HEK293T (cell line): ENCODE measurements at places on chromosomes 3 and 15.

- DNase-seq: peak; percentile 4
These were observed 54.2 kb downstream of the MEIS2 start for GRCh38 chr15:37045859-37046740.

DNA sequence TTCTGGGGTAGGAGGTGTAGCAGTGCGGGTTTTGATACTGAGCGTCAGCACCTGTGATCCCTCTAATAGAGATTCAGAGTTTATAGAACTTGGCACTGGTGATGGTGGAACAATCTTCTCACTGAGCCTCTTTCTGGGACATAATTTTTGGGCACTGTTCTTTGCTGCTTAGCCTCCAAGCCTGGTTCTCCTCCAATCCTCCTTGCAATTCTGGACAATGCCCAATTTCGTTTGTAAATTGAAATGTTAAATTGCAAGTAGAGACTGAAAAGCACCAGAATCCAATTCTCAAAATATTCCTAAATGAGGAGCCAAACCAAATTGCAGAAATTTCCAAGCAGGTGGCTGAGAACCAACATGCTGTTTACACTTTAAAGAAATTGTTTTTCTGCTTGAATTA lies 149.8 kb upstream of the ABI3BP start:
- no peak for DNase-seq

DNA sequence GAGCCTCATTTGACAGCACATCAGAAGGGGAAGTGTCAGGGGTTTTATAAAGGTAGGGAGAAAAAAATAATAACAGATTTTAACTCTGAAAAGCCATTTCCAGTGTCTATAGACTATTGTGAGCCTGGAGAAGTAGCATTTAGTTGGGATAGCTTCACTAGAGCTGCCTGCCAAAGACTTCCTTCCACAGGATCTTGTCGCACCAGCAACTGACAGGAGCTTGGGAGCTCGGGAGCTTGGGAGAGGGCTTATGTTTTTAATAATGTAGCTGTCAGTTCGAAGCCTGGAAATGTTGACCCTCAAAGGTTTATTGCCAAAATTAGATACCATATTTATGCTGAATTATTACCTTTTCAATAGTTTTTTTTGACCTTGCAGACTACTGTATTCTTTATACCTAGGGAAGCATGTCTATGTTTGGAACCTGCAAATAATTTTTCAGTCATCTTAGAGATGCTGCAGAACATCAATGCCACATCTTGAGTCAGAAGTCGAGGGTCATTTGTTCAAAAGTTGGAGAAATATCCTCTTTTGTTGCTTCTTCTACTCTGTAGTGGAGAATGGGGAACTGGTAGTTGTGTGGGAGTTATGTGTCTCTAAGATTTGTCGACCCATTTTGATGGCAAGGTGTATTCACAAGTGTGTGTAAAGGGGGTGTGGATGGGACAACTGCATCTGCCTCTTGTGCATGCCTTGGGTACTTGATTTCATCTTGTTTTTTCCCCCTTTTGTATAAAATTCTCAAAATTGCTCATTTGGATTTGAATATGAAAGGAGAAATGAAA lies 41.7 kb downstream of the ARPP21 start:
- DNase-seq: no peak

DNA sequence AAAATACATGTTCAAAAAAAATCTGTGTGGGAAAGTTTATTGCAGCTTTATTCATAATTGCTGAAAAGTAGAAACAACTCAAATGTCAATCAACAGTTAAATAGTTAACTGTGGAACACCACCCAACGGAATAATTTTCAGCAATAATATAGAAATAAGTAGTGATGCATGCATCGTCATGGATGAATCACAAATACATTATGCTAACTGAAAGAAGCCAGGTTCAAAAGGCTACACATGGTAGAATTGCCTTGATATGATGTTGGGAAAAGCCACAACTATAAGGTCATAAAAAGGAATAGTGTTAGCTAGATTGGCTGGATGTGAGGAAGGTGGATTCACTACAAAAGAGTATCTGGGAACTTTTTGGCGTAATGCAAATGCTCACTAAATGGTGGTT lies 82.0 kb downstream of the GMNC start:
- no peak for DNase-seq

GRCh38 chr3:187360596-187360995 lies 7.6 kb upstream of the RTP4 start:
- no peak for DNase-seq

- no peak for DNase-seq
These were observed 50.8 kb downstream of the CLDN18 start for GRCh38 chr3:138060792-138061191.

- no peak for DNase-seq
These were observed 51.1 kb upstream of the CHD2 start for GRCh38 chr15:92848852-92849598.
